ENCODE measurements at places on chromosomes 3 and 15. TPM values are rescaled to one million over a fixed set of nuclear protein-coding genes. Genes with fewer than 3 reads are reported as not detected.

GRCh38 chr15:48602358-48603122, 43.0 kb downstream of the FBN1 start:
- no peaks in the 10 kb centered on the region for H3K4me1 ChIP-seq
- H3K4me3 ChIP-seq = no peak overlapping the region
- H3K27ac ChIP-seq = no peak overlapping the region
- DNase-seq = no peak
- no peaks in the 10 kb centered on the region for H3K27me3 ChIP-seq

CHAC1 gene
- total RNA-seq = 6.8 TPM

PLA2G4F gene
- total RNA-seq = not detected

VEPH1 gene
- 7.9 TPM for total RNA-seq
